ENCODE measurements at places on chromosomes 1 and 21. TPM values are rescaled to one million over a fixed set of nuclear protein-coding genes. Genes with fewer than 3 reads are reported as not detected.
A peak's percentile ranks its signal among the peaks of the same experiment; 100 is the strongest.

DNA sequence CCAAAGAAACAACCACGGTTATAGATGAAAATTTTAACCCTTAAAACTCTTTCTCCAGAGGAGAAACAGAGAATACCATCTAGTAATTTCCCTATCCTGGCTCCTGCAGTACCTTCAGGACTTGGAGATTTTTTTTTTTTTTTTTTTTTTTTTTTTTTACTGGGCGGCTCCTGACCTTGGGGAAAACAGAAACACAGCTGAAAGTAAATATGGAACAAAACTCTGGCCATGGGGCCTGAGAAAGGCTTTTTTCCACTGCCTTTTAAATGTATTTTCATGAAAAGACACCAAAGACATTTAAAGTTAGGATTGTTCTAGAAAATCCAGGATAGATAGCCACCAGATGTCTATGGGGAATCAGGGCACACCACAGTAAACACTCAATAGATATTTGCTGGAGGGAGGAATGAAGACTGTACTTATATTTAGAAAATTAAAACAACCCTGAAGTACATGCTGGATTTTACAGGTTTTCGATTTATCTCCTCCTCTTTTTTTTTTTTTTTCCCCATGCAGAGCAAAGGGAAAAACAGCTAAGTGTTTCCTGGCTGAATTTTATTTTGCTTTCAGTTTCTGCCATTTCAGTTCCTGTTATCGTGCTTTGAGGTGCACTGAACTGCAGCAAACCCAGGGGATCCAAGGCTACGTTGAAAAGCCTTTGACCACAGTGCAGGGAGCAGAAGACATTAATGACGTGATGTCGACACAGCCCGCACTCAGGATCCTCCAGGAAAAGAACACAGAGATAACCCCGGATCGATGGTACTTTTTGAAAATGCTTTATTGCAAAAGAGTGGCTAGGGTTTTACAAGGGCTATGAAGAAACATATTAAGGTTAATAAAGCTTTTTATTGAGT is 35.7 kb upstream of the CNN3 start:
- DNase-seq = peak; percentile 85

NRDC gene
- total RNA-seq = 47.5 TPM

DNA sequence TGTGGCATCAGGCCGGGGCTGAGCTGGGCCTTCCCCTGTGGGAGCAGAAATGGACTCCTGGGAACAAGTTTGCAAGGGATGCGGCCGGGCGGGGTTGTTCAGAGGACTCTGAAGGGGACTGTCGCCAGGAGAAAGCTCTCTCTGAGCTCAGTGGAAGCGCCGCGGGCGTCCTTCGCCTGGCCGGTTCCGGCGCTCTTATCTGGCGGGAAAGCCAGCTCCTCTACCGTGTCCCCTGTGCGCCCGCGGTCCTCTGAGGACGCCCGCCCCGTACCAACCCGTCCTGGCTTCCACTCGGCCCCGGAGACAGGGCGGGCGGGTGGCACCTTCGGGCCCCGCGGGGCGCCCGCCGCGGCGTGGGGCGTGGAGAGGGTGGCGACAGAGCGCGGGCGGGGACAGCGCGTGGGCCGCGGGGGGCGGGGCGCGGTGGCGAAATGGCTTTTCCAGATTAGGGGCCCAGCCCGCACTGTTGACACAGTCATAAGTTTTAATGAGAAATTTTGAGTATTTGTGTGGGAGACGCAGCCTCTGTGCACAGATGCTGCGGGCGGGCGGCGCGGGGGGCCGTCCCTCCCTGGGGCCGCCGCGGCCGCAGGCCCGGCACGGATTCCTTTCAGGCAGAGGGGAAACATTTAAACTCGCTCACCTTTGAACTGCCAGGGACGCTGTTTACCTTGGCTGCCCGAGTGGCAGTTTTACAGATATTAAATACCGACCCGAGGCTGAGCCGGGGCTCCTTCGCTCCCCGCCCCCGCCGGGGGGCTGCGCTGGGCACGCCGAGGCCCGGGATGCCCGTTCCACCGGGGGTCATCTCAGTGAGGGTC is 70.2 kb downstream of the FOXD2 start:
- DNase-seq = no peak

DNA sequence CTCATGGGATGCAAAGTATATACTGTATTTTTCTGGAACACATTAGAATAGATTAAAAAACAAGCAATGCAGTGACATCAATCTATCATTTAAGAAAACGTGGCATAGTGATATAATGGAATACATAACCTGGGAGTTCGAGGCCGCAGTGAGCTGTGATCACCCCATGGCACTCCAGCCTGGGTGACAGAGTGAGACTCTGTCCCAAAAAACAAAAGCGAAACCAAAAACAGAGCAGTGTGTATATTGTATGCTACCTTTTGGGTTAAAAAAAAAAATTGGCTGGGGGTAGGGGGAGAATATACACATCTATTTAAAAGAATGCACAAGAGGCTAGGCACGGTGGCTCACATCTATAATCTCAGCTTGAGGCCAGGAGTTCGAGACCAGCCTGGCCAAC is 13.5 kb downstream of the SLC2A1 start:
- DNase-seq = no peak

- DNase-seq = peak; percentile 87
Measured at GRCh38 chr1:51284487-51284954, 45.8 kb downstream of the TTC39A start.

- no peak for DNase-seq
Measured at GRCh38 chr1:58017641-58018040, 528.9 kb downstream of the OMA1 start.

DNA sequence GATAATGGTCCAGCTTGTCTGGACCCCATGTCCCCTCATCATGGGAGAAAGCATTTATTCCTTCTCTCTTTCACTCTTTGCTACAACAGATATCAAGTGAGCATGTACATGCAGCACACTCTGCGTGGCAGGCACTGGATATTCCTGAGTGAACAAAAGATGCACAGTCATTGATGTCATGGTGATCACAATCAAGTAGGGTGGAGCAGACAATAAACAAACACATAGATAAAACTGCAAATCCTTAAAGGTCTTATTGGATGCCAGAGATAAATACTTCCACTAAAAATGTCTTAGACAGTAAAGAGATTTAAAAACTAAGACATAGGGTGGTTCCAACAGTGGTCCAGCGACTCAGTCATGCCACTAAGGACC is 178.0 kb downstream of the ZC3H11B start:
- DNase-seq = no peak

NR5A2 gene
- total RNA-seq = 4.9 TPM

SYT6 gene
- total RNA-seq = not detected

GRCh38 chr1:203174324-203174985 is 1.2 kb downstream of the MYBPH start:
- no peak for DNase-seq

GRCh38 chr21:43287795-43288755 is 119.3 kb downstream of the CRYAA start:
- no peak for DNase-seq

PRRX1 gene
- total RNA-seq = 0.25 TPM

GRCh38 chr1:16173447-16174260 is 17.8 kb upstream of the EPHA2 start:
- DNase-seq = peak; percentile 57

GSTM2 gene
- total RNA-seq = 3.0 TPM

MCOLN2 gene
- not detected for total RNA-seq

DNA sequence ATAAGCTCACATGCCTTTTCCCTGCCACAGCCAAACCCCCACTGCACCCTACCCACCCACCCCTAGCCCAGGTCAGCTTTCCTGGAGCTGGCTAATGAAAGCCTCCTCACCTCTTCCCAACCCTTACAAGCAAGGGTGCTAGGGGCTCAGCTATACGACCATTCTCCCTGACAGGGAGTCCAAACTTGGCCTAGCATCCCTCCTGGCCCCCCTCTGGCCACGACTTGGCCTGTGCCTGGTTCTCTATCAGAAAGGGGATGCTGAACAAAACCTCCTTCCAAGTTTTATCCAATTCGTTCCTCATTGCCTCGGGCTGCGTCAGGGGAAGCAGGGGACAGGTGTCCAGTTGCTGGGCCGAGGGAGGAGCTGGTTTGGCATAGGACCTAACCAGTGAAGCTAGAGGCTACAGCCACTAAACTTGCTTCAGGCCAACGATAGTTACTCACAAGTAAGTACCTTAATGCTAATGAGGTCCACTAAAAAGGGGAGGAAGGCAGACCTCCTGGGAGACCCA is 8.6 kb downstream of the TMEM81 start:
- no peak for DNase-seq

ERG gene
- 41.0 TPM for total RNA-seq

PTAFR gene
- 0.13 TPM for total RNA-seq

MR1 gene
- 1.9 TPM for total RNA-seq

GRCh38 chr1:116521186-116521585 is 49.6 kb downstream of the CD58 start:
- no peak for DNase-seq

TEX38 gene
- total RNA-seq = not detected

NR0B2 gene
- not detected for total RNA-seq

- DNase-seq = peak; percentile 33
Measured at GRCh38 chr1:163535807-163536206, 214.1 kb downstream of the NUF2 start.

DNA sequence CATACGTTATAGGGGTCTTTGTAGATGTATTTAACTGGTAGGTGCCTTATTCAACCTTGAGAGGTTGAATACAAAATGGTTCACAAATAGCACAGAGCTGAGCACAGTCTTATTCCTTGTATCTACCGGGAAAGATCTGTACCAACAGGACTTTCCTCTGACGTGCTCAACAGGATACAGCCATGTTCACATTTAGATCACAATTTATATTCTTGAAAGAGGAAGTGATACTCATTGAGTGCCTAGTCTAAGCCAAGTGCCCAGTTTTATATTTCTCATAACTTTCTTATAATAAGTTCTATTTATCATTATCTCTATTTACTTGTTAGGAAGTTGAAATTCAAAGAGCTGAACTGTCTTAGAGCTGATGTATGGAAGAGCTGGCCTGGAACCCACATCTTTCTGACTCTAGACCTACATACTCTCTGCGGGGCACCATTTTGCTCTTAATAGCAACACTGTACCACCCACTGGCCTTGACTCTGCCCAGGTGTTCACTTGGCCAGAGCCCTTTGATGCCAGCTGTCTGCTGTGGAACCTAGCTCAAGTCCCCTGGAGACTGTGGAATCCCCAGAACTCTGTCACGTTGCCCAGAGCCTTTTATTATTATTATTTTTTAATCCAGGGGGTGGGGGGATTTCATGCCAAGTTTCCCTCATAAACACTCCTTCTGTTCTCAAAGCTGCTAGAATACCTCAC is 156.2 kb downstream of the TPR start:
- DNase-seq = no peak

GRCh38 chr1:65581119-65581518 is 160.7 kb downstream of the LEPR start:
- DNase-seq = peak; percentile 6

DNA sequence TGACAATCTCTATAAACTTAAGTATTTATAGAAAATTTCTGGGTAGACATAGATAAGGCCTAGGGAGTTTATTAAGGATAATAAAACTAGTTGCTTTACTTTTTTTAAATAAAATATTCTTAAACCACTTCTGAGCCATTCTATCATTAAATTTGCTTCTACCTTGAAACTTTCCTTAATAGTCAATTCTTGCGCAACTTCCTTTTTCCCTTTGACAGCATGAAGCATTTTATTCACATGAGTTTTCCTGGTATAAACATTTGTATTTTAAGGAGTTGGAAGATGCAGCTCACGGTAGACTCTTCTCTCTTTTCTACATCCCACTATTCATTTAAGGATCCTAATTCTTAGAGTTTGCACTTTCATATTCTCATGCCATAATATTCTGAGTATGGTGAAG is 75.8 kb upstream of the DPH5 start:
- DNase-seq = no peak

RRAGC gene
- total RNA-seq = 24.4 TPM

DNA sequence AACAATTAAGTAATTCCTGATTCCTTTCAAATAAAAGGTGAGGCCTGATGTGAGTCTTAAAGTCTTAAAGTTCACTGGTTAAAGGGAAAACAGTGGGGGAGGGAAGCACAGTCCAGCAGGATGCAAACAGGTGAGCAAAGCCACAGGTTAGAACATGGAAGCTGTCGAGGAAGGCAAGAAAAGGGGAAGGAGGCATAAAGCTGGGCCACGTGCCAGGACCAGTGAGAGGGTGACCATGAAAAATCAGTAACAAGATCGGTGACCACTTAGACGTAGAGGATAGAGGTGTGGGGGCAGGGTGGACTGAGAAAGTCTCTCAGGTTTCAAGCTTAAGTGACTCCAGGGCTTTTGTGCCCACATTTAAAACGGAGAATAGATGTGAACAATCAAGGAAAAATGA is 231.3 kb downstream of the SETD4 start:
- DNase-seq = no peak

DNA sequence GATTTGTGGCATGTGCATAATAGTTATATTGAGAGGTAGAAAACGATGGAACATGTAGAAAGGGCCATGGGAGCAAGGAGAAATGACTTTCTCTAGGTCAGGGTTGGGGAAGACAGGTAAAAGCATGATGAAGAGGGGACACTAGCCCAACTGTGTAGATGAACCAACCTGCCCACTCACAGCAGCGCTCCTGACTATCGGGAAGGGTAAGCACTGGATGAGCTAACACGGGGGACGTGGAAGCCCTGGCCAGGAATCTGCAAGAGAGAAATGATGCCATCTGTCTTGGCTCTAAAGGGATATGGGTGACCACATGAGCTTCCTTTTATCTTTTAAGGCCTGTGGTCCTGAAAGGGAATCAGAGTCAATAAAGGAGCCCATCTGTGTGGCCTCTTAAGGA is 36.2 kb upstream of the TMEM125 start:
- DNase-seq = no peak

GRCh38 chr1:36628804-36629203 is 146.1 kb upstream of the CSF3R start:
- DNase-seq = no peak

BCAR3 gene
- total RNA-seq = 39.3 TPM

- no peak for DNase-seq
Measured at GRCh38 chr21:35349376-35350080, 300.4 kb upstream of the RUNX1 start.

GRCh38 chr1:200166411-200166810 is 138.9 kb downstream of the NR5A2 start:
- DNase-seq = no peak

IL19 gene
- total RNA-seq = not detected

DNA sequence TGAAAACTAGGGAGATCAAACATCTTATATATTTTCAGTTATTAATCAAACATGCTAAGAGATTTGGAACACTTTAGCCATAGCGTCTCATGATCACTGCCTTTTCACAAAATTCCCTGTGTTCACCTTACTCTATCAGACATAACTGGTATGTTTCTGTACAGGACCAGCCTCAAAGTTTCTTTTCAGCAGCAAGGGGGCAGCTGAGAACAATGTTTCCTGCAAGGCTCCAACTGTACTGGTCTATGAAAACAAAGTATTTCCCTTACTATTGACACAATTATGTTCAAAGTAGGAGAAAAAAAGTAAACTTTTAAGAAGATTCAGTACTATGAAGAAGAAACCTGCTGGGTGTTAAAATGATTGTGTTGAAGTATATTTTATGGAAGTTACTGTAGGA is 98.5 kb downstream of the ATF6 start:
- peak; percentile 18 for DNase-seq

- DNase-seq = no peak
Measured at GRCh38 chr1:11729155-11729497, 6.8 kb upstream of the AGTRAP start.
